ENCODE measurements at places on chromosomes 4 and X.

DNA sequence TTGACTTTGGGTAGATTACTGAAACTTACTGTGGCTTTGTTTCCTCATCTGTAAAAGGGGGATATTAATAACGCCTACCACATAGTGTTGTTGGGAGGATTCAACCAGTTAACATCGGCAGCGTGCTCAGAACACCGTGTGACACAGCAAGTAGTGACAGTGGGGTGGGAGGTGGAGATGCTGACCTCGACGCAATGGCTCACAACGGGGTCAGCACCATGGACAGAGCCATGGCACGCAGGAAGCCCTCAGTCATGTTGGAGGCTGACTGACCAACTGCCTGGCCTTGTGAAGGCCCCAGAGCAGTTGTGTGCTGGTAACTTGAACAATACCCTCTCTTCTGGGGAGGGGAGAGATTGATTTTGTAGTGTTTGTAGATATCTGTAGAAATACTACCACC is 93.2 kb downstream of the WFS1 start:
- no peak for DNase-seq

DNA sequence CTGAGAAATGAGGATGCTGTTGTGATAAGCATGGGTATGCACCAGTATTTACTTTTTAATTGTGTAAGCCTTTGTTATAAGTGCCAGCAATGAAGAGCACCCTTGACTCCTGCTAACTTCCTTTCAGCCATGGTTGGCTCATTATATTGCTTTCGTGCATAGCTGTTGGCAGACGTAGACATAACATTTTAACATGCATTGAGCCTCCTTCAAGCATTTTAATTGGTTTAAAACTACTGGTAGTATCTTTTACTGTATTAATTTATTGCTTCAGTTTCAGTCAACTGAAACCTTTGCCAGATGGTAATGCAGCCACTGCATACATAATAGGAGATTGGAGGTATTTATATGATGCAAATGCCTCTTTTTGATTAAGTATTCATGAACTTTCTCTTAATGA is 1285.4 kb downstream of the PCDH18 start:
- no peak for DNase-seq

GRCh38 chrX:51361251-51361650 is 28.6 kb downstream of the NUDT10 start:
- no peak for DNase-seq

DNA sequence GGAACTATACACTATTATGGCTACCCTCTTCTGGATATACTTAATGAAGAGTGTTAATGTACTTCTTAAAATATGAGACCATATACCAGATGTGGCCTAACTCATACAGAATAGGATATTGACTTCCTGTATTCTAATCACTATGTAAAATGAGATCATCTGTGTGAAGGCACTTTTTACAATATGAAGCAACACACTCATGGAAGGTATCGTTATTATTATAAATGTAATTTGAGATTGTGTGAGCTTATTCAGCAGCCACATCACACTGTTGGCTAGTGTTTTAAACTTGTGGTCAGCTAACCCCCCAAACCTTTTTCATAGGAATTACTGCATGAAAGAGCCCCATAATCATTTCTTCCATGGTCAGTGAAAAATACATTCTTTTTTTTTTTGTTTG is 281.8 kb upstream of the TEX13A start:
- DNase-seq = no peak

DNA sequence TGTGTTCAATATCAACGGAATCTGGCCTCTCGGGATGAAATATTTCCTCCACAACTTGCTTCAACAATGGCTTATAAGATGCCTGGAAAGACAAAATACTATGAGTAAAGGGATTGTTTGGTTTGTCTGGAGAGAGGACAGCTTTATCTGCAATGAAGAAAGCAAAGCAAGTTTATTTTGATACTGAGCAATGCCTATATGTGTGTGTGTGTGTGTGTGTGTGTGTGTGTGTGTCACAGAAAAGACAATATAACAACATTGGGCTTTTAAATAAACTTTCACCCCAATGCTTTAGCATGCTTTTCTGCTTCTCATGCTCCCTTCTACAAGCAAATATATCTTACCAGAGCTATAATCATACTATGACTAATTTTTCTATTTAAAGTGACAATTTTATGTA is 45.4 kb downstream of the RASL11B start:
- DNase-seq = no peak

DNA sequence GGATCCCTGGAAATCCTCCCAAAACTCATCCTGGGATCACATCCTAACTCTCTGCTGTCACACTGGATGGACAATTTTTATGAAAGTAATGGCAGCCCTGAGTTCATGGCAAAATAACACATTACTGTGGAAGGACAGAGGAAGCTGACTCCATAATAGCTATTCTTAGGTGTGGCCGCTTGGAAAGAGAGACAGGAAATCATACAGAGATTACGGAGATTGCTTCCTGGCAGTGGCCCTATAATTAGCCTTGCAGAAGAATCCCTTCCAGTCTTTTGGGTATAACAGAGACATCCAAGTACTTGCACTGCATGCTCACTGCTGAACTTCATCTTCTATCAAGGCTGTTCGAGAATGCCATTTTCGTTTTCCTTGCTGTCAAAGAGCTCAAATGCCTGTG is 133.1 kb upstream of the VCX start:
- DNase-seq = no peak

DNA sequence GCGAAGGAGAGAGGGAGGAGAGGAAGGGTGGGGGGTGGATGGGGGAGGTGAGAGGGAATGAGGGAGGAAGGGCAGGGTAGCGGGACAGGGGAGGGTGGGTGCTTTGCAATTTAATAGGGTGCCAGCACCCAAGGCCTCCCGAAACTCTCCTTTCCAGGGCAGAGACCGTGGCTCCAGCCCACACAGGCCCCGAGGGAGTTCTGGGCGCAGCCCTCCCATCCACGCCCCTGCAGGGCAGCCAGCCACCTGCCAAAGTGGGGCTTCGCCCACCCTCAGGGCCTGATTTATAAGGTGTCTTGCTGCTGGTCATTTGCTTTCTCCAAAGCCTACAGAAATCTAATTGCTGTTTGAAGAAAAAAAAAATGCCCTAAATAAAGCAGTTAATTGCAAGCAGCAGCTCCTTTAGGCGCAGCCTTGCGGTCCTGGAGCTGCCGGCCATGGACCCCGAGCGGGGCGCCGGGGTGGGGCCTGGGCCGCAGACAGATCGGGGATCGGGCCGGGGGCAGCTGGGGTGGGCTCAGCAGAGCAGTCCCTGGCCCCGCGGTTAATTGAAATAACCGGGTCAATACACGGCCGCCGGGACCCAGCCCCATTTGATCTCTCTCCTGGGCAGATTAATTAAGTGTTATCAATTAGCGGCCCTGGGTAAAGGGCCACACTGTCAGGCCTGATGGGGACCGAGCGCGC is 106.0 kb upstream of the NKX1-1 start:
- DNase-seq = no peak

DNA sequence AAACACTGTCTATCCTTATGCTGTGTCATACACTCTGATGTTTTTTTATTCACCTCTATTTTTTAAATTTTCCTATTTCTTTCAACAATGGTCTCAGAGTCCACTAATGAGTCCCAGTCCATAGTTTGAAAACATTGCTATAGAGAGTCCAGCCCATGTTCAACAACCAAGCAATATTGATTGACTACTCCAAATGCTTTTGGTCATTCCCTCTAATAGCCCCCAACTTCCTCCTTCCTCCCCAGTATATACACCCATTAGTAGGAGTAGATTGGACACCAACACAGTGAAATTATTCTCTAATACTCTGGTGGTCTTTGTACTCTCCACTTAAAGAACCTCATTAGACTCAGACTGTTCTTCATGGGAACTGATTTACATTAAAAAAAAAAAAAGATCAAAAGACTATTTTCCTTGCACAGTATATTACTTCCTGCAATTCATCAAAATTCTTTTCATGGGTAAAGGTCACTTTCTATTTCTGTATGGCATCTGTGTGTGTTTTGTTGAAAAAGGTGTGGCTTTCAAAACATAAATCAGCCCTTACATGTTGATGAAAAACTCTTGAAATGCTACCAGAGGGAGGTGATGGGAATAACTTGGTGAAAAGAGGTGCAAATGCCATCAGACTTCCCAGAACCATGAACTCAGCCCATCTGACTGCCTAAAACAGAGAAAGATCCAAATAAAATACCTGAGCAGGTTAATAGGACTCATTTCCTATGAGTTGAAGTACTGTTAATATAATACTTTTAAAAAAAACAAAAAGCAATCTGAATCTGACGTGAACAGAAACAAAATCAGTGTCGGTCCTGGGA is 250.3 kb upstream of the KLF3 start:
- DNase-seq = no peak

GRCh38 chrX:15217161-15217560 is 52.7 kb downstream of the ASB9 start:
- DNase-seq = no peak

- DNase-seq = no peak
Observed at GRCh38 chr4:147793569-147794313, 61.9 kb downstream of the ARHGAP10 start.

DNA sequence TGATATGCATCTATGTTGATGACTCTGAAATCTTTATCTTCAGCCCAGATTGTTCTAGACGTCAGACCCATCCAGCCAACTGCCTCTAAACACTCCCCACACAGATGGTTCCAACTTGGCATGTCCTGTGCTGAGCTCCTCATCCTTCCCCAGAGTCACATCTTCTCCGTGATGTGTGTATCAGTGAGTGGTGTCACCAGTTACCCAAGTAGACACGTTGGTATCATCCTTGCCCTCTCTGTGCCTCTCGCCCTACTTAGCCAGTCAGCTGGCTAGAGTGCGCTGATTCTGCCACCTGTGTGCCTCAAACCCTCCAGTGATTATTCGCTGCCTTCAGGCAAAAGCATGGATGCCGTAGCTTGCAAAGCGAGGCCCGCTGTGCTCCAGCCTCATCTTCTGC is 18.6 kb downstream of the PRIMPOL start:
- no peak for DNase-seq

- DNase-seq = no peak
Observed at GRCh38 chr4:37836838-37837440, 10.5 kb downstream of the PGM2 start.

- DNase-seq = no peak
Observed at GRCh38 chrX:1430451-1430850, 22.3 kb downstream of the ASMTL start.

DNA sequence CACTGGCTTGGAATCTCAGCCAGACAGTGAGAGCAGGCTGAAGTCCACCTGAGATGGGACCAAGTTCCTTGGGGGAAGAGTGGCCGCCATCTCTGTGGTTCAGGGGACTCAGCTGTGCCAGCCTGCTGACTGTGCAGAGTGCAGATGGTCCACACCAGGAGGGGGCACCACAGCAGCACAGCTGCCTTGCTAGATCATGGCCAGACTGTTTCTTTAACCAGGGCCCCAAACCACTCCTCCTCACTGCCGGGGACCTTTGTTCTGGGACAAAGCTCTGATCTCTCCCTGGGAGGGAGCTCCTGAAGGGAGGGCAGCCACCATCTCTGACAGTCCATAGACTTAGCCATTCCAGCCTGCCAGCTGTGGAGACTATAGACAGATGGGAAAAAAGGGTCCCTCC is 2189.6 kb downstream of the PCDH7 start:
- no peak for DNase-seq

- no peak for DNase-seq
Observed at GRCh38 chr4:8439168-8439567, 1.4 kb downstream of the ACOX3 start.

DNA sequence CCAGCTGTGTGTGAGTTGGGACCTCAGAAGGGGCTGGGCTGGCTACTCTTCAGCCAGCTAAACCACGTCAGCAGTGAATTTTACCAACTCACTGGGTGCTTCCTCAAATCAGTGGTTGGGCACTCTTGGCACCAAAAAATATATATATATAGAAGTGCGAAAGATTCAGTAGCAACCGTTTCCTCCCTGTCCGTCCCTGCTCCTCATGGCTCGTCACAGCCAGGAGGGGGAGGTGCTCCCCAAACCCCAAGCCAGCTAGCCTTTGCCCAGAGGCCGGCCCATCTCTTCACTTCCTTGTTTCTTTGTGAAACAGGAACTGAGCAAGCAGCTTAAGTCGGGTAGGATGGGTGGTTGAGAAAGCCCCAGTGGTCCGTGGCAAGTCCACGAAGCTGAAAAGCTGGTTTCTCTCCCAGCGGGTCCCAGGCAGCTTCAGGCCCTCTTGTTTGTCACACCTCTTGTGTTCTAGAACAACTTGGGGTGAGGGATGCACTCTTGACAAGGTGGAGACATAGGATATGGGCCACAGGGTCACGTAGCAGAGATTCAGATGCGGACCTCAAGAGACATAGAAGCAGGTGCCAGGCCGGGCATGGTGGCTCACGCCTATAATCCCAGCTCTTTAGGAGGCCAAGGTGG is 6.8 kb upstream of the SASH3 start:
- no peak for DNase-seq

GRCh38 chrX:112083624-112084326 is 1.2 kb upstream of the TRPC5 start:
- DNase-seq = no peak

DNA sequence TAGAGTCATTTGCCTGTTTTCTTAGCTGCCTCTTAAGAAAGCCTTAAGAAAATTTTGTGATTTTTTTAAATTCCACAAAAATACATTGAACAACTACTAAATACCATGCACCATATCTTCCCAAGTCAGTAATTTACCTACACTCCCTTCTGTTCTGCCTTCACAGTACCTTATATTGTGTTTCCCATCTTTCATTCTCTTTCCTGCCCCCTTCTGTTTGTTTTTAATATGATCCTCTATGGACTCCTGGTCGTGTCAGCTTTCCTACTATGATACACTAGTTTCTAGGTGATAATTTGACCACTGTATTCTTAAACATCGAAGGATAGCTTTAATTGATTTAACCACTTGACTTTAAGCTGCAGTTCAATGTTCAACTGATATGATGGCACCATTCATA is 297.7 kb upstream of the HAND2 start:
- no peak for DNase-seq

DNA sequence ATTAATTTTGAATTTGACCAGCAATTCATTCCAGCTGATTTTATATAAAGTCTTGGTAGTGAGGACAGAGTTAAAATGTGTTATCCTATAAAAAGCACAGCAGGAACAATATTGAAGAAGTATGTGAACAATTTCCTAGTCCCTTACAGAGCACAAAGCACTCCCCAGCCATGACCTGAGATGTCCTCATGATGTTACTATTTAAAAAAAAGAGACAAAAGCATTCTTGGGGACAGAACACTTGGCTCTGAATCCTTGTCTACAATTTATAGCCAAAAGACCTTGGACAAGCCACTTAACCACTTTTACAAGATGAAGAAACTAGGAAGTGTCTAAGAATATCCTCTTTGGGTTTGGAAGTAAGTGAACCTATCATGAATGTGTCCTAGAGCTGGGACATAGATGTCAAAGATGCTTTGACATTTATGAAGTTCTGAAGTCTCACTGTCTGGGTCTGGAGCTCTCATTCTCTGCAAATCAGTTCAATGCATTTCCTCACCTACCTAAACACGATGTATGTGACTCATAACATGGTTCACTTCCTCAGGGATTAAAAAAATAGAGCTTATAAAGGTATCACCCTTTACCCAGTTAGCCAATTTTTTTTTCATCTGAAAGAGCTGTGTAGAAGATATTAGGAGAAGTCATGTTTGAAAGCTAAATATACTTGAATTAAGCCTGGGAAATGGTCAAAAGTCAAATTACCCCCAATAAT is 61.4 kb downstream of the IGFBP7 start:
- DNase-seq = no peak

- no peak for DNase-seq
Observed at GRCh38 chrX:9905288-9905687, 61.9 kb upstream of the CLDN34 start.

GRCh38 chrX:27997622-27998021 is 16.4 kb upstream of the DCAF8L1 start:
- DNase-seq = no peak

All from NCI-H774 (cell line).